HCT116 (cell line): ENCODE measurements at places on chromosomes 1 and 21. TPM values are rescaled to one million over a fixed set of nuclear protein-coding genes. Genes with fewer than 3 reads are reported as not detected.

- H3K36me3 ChIP-seq: peaks cover 12% of the 10 kb centered on the region; the same call in 1 of the 2 replicates
- DNase-seq: no peak
- H3K4me3 ChIP-seq: no peak overlapping the region
Measured at GRCh38 chr1:113088972-113089371, 16.0 kb downstream of the LRIG2 start.

DNA sequence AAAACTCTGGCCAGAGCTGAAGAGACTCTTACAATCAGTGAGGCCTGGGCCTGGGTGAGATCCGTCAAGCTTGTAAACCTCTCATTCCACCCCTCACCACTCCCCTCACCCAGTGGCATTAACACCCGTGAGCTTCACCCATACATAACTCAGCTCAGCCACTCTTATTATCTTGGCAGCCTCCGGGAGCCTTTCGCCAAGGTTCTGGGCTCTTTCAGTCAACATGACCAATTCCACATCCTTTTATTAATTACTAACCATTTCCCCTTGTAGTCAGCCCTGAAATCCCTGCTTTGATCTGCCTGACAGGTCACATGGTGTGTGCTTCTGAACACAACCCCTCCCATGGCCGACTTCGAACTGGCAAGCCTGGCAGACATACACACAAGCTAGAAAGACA lies 134.8 kb downstream of the SETD4 start:
- no peaks in the 10 kb centered on the region for H3K27me3 ChIP-seq
- no peak for DNase-seq
- no peaks in the 10 kb centered on the region for H3K36me3 ChIP-seq
- no peak overlapping the region for H3K27ac ChIP-seq
- no peak overlapping the region for H3K4me3 ChIP-seq

- no peaks in the 10 kb centered on the region for H3K27me3 ChIP-seq
- no peaks in the 10 kb centered on the region for H3K36me3 ChIP-seq
- no peaks in the 10 kb centered on the region for H3K4me1 ChIP-seq
- no peak overlapping the region for H3K27ac ChIP-seq
Measured at GRCh38 chr1:77489910-77490309, 192.5 kb downstream of the ZZZ3 start.

- H3K27me3 ChIP-seq: no peaks in the 10 kb centered on the region
- peak overlapping the region; percentile 57; the same call in 1 of the 2 replicates for H3K27ac ChIP-seq
- H3K36me3 ChIP-seq: no peaks in the 10 kb centered on the region; the same call in 1 of the 2 replicates
- no peak for DNase-seq
- H3K4me3 ChIP-seq: peak overlapping the region; percentile 79
Measured at GRCh38 chr21:33266789-33267135, 595 bp downstream of the IL10RB start.

DNA sequence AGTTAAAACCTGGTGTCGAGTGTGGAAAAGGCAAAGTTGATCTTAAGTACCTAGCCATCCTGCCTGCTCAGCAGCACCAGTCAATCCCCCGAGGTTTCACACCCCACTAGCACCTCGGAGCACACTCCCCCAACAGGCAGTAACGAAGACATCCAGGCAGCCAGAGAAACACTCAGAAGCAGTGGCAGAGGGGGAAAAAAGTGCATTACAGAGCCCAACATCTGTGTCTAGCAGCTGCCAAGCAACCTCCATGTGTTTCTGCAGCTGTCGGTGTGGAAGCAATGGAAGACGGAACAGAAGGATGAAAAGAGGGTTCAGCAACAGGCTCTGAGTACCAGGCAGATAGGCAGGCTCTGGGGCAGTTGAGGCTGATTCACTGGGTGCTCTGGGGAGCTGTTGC lies 73.4 kb upstream of the PROX1 start:
- H3K4me3 ChIP-seq: no peak overlapping the region
- H3K27me3 ChIP-seq: peaks cover 32% of the 10 kb centered on the region; the same call in 1 of the 2 replicates
- no peak overlapping the region for H3K27ac ChIP-seq
- no peaks in the 10 kb centered on the region for H3K36me3 ChIP-seq

- no peaks in the 10 kb centered on the region for H3K4me1 ChIP-seq
- H3K27ac ChIP-seq: no peak overlapping the region
- H3K36me3 ChIP-seq: no peaks in the 10 kb centered on the region
- no peak for DNase-seq
- no peak overlapping the region for H3K4me3 ChIP-seq
Measured at GRCh38 chr1:116234429-116234828, 123.2 kb downstream of the MAB21L3 start.

DNA sequence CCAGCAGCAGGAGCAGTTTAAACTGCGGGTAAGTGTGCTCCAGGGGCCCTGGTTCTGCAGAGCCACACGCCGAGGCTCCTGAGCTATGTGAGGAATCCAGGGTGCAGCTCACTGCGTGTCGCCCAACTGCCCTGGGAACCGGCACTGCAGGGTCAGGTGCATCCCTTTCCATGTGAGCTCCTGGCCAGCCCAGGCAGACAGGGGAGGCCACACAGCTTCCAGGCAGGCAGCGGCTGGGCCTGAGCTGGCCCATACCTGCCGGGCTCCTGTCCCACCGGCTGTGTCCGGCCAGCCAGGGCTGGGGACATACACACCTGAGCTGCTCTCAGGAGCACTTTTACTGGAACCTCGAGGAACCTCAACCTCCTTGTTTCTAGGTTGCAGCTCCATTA lies 18.6 kb upstream of the COL18A1 start:
- H3K27me3 ChIP-seq: no peaks in the 10 kb centered on the region
- no peaks in the 10 kb centered on the region for H3K36me3 ChIP-seq
- no peak overlapping the region for H3K4me3 ChIP-seq
- H3K27ac ChIP-seq: no peak overlapping the region

GRCh38 chr21:33434770-33435360 lies 31.7 kb downstream of the IFNGR2 start:
- H3K27ac ChIP-seq: peak overlapping the region; percentile 10; the same call in 1 of the 2 replicates
- no peaks in the 10 kb centered on the region for H3K4me1 ChIP-seq
- DNase-seq: no peak
- H3K4me3 ChIP-seq: no peak overlapping the region

GRCh38 chr1:32111789-32112188 lies 3.9 kb downstream of the KPNA6 start:
- no peaks in the 10 kb centered on the region for H3K27me3 ChIP-seq
- no peak for DNase-seq
- no peak overlapping the region for H3K27ac ChIP-seq
- 0 out of 2 replicates have a peak, but pooled peaks cover 2% of the 10 kb centered on the region for H3K36me3 ChIP-seq
- H3K4me3 ChIP-seq: no peak overlapping the region

GRCh38 chr1:7743346-7743745 lies 27.8 kb upstream of the VAMP3 start:
- no peaks in the 10 kb centered on the region for H3K4me1 ChIP-seq
- H3K4me3 ChIP-seq: no peak overlapping the region
- no peaks in the 10 kb centered on the region for H3K27me3 ChIP-seq

DNA sequence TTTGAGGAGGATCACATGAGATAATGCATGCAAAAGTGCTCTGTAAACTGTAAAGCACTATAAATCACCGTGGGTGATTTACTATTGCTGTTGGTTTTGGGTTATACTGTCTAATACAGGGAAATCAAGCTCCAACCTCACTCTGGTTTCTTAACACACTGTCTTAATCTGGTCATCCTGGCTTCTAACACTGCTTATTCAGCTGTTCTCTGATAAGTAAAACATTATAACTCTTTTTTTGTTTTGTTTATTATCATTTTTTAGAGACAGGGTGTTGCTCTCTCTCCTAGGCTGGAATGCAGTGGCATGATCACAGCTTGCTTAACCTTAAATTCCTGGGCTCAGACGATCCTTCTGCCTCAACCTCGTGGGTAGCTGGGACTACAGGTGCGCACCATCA lies 21.9 kb upstream of the LSM10 start:
- H3K27ac ChIP-seq: no peak overlapping the region
- no peaks in the 10 kb centered on the region for H3K36me3 ChIP-seq
- no peak overlapping the region for H3K4me3 ChIP-seq
- no peak for DNase-seq
- H3K27me3 ChIP-seq: no peaks in the 10 kb centered on the region

DNA sequence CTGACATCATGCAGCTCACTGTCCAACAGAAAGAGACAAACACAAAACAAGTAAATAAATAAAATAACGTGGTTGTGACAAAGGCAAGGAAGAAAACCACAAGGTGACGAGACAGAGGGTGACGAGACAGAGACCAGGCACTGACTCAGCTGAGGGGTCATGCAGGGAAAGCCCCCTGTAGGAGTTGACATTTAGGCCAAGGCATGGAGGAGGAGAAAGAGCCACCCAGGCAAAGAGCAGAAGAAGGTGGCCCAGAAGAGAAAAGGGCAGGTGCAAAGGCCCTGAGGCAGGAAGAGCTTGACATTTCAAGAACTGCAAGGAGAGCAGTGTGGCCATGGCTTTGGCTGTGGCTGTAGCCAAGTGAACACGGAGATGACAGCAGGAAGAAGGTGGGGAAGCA lies 65.1 kb upstream of the ID3 start:
- no peak for DNase-seq
- H3K27ac ChIP-seq: no peak overlapping the region
- H3K27me3 ChIP-seq: no peaks in the 10 kb centered on the region
- no peak overlapping the region for H3K4me3 ChIP-seq
- H3K36me3 ChIP-seq: no peaks in the 10 kb centered on the region

DNA sequence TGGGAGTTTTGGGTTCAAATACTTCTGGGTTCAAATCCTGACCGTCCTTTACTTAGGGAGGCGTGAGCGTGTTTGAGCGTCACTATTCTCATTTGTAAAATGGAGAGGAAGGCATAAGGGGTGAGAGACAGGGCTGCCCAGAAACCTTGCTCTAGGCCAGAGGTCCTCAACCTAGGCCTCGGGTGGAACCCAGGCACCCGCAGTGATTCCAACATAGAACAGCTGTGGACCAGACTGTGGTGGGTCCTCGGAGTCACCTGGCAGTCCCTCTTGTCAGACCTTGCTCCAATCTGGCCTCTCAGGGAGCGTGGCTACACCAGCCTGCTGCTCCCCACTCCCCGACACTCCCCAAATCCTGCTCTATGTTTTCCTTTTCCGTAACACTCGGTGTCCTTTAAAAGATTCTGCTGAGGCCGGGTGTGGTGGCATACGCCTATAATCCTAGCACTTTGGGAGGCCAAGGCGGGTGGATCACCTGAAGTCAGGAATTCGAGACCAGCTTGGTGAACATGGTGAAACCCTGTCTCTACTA lies 116.4 kb downstream of the PGBD5 start:
- H3K4me3 ChIP-seq: no peak overlapping the region
- H3K36me3 ChIP-seq: no peaks in the 10 kb centered on the region
- 0 out of 2 replicates have a peak, but pooled peaks cover 7% of the 10 kb centered on the region for H3K27me3 ChIP-seq
- no peak overlapping the region for H3K27ac ChIP-seq

DNA sequence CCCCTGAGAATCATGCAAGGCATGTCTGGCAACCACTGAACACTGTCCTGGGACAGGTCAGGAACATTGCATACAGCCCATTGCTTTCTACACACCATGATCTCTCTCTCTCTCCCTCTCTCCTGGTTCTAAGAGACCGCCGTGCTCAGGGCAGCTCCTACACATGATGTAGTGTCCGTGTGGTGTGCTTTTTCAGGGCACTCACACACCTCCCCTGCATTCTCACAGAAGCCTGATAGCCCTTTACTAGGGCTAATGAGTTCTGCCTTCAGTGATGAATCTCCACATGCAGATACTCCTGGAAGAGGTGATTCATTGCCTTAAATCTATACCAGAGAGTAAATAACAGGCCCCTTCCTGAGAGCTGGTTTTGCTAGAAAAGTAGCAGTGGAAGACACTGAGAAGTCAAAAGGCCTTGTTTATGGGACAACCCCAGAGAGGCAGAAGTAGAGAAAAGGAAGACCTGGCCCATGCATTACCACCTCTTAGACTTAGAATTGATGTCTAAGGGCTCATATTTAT lies 7.2 kb upstream of the OLFML2B start:
- no peaks in the 10 kb centered on the region for H3K27me3 ChIP-seq
- H3K4me1 ChIP-seq: peaks cover 11% of the 10 kb centered on the region
- no peak for DNase-seq
- no peak overlapping the region for H3K4me3 ChIP-seq
- no peaks in the 10 kb centered on the region for H3K36me3 ChIP-seq
- no peak overlapping the region for H3K27ac ChIP-seq

DNA sequence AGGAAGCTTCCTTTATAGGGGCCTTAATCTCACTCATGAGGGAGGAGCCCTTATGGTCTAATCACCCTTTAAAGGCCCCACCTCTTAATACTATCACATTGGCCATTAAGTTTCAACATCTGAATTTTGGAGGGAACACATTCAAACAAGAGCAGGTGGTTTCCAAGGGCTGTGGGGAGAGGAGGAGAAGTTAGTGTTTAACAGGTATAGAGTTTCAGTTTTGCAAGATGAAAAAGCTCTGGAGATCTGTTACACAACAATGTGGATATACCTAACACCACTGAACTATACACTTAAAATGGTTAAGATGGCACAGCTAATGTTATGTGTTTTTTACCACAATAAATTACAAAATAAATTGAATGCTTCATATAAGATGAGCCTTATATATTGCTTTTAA lies 113.4 kb upstream of the DNAH14 start:
- no peaks in the 10 kb centered on the region for H3K4me1 ChIP-seq
- DNase-seq: no peak
- H3K4me3 ChIP-seq: no peak overlapping the region
- H3K27ac ChIP-seq: no peak overlapping the region

GRCh38 chr1:223535319-223535718 lies 130.2 kb downstream of the CAPN8 start:
- H3K27ac ChIP-seq: no peak overlapping the region
- H3K27me3 ChIP-seq: peaks cover 9% of the 10 kb centered on the region; the same call in 1 of the 2 replicates
- no peak overlapping the region for H3K4me3 ChIP-seq
- H3K36me3 ChIP-seq: no peaks in the 10 kb centered on the region
- no peaks in the 10 kb centered on the region for H3K4me1 ChIP-seq

- H3K4me1 ChIP-seq: no peaks in the 10 kb centered on the region
- H3K36me3 ChIP-seq: no peaks in the 10 kb centered on the region
- no peak overlapping the region for H3K4me3 ChIP-seq
- no peaks in the 10 kb centered on the region for H3K27me3 ChIP-seq
Measured at GRCh38 chr1:18828224-18828623, 31.2 kb downstream of the TAS1R2 start.

GRCh38 chr1:204723131-204723787 lies 37.7 kb upstream of the LRRN2 start:
- H3K27me3 ChIP-seq: no peaks in the 10 kb centered on the region
- no peak overlapping the region for H3K27ac ChIP-seq
- no peak for DNase-seq
- peaks cover 16% of the 10 kb centered on the region for H3K4me1 ChIP-seq
- no peaks in the 10 kb centered on the region for H3K36me3 ChIP-seq

GRCh38 chr1:58848818-58849411 lies 65.1 kb upstream of the JUN start:
- no peaks in the 10 kb centered on the region for H3K36me3 ChIP-seq
- H3K27me3 ChIP-seq: no peaks in the 10 kb centered on the region
- H3K4me3 ChIP-seq: no peak overlapping the region; the same call in 1 of the 2 replicates

- no peak for DNase-seq
- H3K4me3 ChIP-seq: no peak overlapping the region
- H3K4me1 ChIP-seq: no peaks in the 10 kb centered on the region
Measured at GRCh38 chr1:247303216-247303615, 28.5 kb downstream of the ZNF496 start.

- no peak overlapping the region for H3K27ac ChIP-seq
- H3K4me1 ChIP-seq: peaks cover 36% of the 10 kb centered on the region
Measured at GRCh38 chr1:234721476-234722269, 111.7 kb upstream of the IRF2BP2 start.

MCOLN3 gene
- total RNA-seq: 10.7 TPM

LMX1A gene
- not detected for total RNA-seq

CYP2J2 gene
- 1.1 TPM for total RNA-seq

TMEM200B gene
- total RNA-seq: 11.3 TPM

SELP gene
- not detected for total RNA-seq

SLAMF1 gene
- total RNA-seq: 0.30 TPM

MAN1C1 gene
- total RNA-seq: 1.2 TPM

ANXA9 gene
- 2.7 TPM for total RNA-seq

TLCD4 gene
- total RNA-seq: 12.1 TPM

GJA4 gene
- not detected for total RNA-seq

NTNG1 gene
- total RNA-seq: not detected

DEPDC1 gene
- total RNA-seq: 61.9 TPM
